ENCODE measurements at places on chromosomes 7 and 10. TPM values are rescaled to one million over a fixed set of nuclear protein-coding genes. Genes with fewer than 3 reads are reported as not detected.

The ARHGEF35 gene
- 2.8 TPM for total RNA-seq

The STAG3 gene
- total RNA-seq: 1.6 TPM

The CDH23 gene
- 0.17 TPM for total RNA-seq

The SPDYE1 gene
- total RNA-seq: not detected

The NKX1-2 gene
- total RNA-seq: under 0.01 TPM

The ITIH2 gene
- total RNA-seq: not detected

The CABCOCO1 gene
- 1.7 TPM for total RNA-seq

The GIMAP1 gene
- not detected for total RNA-seq

The ZNF365 gene
- 3.8 TPM for total RNA-seq

The DPCD gene
- 59.6 TPM for total RNA-seq

The PDGFA gene
- total RNA-seq: 2.5 TPM

The SPDYE2B gene
- total RNA-seq: not detected

The SH2D4B gene
- total RNA-seq: not detected

The ZNF92 gene
- total RNA-seq: 4.1 TPM

The LUC7L2 gene
- 78.9 TPM for total RNA-seq

The CAMK2B gene
- 0.15 TPM for total RNA-seq

The OR13A1 gene
- not detected for total RNA-seq

The BTAF1 gene
- total RNA-seq: 42.7 TPM

The C10orf143 gene
- total RNA-seq: 0.87 TPM

The GARS1 gene
- 244 TPM for total RNA-seq

The SEMA4G gene
- 2.3 TPM for total RNA-seq

The GPR15LG gene
- not detected for total RNA-seq

The MAGI2 gene
- 33.2 TPM for total RNA-seq

The HMX3 gene
- not detected for total RNA-seq

The LIPF gene
- total RNA-seq: 0.29 TPM

The DNAJC12 gene
- 2.0 TPM for total RNA-seq

The HYAL4 gene
- 0.17 TPM for total RNA-seq

The CCL24 gene
- not detected for total RNA-seq

The TAF6 gene
- total RNA-seq: 65.5 TPM

The NKX2-3 gene
- not detected for total RNA-seq

The ITIH5 gene
- total RNA-seq: 2.8 TPM

The NUTM2B gene
- total RNA-seq: 1.2 TPM

The TEX36 gene
- total RNA-seq: not detected

The MYL10 gene
- not detected for total RNA-seq

The DCLRE1C gene
- total RNA-seq: 16.9 TPM

The CHRM2 gene
- 1.7 TPM for total RNA-seq

The PON3 gene
- not detected for total RNA-seq

The JAZF1 gene
- total RNA-seq: 10.8 TPM

The SPDYE2 gene
- not detected for total RNA-seq

The CPSF4 gene
- 27.9 TPM for total RNA-seq
